GF-D8 (cell line): ENCODE measurements at places on chromosomes 12 and 14.

DNA sequence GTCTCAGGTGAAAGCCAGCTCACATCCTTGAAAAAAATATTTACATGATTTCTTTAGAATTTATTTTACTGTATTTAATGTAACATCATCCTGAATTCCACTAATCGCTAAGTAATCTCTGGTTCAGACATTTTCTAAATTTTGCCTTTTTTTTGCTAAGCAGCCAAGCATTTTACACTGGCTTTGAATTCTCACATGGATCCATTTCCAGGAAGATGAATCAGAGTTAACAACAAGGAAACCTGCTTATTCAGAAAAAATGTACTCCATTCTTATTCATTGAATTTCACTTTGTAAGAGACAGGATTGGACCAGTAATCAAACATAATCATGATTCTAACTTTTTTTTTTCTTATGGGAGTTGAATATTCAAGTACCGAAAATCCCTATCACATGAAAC, 1785.1 kb upstream of the FLRT2 start:
- no peak for DNase-seq

GRCh38 chr12:8840938-8841633, 18.7 kb downstream of the A2ML1 start:
- no peak for DNase-seq

DNA sequence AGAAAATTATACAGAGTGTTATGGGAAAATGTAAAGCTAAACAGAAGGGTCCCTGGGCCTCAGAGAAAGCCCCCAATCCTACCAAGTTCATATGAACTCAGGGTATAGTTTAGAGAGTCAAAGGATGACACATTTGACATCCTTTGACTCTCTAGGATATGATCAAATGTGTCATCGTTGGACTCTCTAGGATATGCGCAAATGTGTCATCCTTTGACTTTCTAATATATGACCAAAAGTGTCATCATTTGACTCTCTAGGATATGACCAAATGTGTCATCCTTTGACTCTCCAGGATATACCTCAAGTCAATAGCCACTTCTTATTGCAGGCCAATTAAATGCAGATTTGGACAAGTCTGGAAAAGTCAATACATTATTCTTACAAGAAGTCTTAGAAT, 204.8 kb upstream of the IGF1 start:
- DNase-seq = no peak

DNA sequence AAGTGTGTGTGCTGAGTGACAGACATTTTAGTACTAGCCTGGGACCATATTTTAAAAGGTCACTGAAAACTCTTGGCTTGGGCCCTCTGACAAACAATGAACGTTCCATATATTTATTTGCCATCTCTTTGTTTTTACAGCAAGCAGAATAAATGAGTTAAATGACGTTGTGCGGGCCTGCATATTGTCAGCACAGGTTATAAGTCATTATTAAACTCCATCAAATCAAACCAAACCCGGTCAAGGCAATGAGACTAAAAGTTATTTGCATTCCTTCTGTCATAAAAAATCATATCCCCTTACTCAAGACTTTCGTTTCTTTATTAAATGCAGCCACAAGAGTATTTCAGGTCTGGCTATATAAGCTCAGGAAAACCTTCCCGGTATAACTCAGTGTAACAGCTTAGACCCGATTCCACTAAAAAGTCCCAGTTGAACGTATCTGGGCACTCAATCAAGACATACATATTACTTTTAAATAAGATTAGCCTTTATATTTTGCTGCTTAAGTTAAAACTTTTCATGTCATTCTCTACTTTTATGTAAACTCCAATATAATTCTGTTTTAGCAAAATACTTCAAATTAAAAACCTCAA, 84.9 kb downstream of the DICER1 start:
- no peak for DNase-seq

DNA sequence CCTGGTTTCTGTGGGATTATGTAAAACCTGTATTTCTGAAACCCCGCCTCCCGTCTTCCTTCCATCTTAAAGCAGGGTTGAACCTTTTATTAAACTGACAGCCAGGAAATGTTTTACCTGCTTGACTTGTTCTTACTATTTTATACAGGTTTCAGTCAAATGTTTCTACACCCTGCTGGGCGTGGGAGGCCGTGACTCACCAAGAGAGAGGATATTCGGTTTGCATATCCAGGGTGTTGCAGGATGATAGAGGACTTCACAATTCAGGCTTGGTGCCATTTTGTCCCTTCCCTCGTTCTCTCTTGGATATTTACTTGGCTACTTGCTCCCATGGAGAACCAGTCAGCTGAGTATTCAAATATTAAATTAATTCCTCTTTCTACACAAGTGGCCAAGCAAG, 69.7 kb downstream of the ARF6 start:
- DNase-seq = no peak

- no peak for DNase-seq
Observed at GRCh38 chr14:87080146-87080545, 912.8 kb downstream of the GALC start.

GRCh38 chr14:84532016-84532415, 997.9 kb upstream of the FLRT2 start:
- no peak for DNase-seq

DNA sequence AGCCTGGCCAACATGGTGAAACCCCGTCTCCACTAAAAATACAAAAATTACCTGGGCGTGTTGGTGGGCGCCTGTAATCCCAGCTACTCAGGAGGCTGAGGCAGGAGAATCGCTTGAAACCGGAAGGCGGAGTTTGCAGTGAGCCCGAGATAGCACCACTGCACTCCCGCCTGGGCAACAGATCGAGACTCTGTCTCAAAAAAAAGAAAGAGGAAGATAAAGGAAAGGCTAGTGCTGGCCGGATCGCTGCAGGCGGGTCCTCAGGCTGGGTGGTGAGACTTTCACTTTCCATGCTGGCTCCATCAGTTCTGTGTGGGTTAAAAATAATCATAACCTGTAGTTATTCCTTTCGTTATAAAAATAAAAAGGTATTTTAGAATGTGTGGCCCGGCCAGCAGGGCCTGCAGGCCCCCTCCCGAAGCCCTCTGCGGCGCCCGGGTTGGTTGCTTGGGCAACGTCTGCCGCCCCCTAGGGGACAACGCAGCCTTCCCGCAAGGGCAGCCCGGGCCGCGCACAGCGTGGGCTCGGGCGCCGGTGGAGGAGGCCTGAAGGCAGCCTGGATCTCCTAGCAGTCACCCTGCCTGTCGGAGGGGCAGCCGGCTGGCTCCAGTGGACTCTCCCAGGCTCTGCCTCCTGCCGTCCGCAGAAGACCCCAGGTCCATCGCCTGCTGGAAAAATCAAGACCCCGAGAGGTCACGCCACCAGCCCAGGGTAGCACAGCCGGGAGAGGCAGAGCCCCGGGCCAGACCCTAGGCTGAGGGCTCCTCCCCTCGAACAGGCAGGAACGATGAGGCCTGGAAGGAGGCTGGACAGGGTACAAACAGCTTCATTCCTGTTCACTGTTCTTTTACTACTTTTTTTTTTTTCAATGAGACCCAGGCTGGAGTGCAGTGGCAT, 5.0 kb upstream of the SLC25A47 start:
- DNase-seq = no peak

DNA sequence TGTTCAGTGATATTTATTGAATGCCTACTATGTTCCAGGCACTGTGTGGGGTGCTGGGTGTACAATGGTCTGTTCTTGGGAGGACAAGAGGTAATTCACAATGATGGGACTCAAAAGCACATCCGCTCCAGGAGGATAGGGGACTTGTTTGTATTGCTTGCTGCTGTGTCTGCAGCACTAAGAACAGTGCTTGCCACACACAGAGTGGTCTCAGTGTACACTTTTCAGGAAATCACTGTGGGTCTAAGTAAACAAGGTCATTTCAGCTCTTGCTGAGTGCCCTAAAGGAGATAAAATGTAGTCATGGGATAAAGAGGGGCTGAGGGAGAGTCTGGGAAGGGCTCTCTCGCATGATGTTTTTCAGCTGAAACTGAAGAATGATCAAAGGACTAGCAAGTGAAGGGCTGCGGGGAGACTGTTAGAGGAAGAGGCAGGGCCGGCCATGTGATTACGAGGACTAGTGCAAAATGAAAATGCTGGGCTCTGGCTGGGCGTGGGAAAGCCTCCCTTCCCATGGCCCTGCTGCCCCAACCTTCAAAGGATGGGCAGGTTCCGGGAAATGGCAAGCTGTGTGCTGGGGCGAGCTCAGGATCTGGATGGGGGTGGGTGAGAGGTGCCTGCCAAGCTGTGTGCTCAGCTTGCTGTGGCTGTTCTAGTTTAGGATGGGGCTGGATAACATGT, 39.1 kb downstream of the ADCK1 start:
- no peak for DNase-seq

DNA sequence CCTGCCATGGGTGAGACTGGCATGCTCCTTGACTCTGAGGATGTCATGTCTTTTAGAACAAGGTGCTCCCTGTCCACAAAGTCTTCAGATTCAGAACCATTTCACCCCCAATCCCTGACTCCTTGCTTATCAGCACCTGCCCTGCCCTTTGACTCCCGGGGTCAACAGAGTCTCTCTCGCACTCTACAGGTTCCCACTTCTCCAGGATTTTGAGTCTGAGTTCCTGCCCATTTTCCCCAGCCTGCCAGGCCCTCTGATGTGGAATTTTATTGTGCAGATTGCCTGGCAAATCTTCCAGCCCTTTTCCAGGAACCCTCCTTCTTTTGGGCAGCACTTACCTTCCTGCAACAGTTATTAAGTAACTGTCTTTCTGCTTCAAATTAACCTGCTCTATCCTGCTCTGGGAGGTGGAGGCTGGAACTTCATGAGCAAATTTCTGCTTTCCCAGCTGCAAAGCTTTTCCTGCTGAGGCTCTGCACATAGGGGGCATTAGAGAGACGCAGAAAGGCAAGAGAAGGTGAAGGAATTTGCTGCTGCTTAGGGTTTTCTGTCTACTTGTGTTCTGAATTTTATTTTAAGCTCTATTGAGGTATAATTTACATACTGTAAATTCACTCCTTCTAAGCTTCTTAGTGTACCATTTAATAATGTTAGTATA, 259.1 kb downstream of the PCNX1 start:
- no peak for DNase-seq
